ENCODE measurements at places on chromosomes 4 and X.

- DNase-seq = no peak
Observed at GRCh38 chr4:773214-773613, 52.7 kb downstream of the CPLX1 start.

GRCh38 chrX:129802863-129803262 lies 23.1 kb downstream of the SASH3 start:
- DNase-seq = no peak

DNA sequence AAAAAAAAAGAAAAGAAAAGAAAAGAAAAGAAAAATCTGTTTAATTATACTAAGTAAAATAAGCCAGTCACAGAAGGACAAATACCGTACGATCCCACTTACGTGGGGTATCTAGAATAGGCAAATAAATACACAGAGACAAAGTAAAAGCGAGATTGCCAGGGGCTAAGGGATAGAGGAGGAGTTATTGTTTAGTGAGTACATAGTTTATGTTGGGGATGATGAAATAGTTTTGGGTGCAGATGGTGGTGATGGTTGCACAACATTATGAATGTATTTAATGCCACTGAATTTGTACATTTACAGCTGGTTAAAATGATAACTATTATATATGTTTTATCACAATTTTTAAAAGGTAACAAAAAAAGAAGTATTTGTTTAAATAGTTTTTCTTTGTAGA lies 7.1 kb downstream of the CA5B start:
- no peak for DNase-seq

DNA sequence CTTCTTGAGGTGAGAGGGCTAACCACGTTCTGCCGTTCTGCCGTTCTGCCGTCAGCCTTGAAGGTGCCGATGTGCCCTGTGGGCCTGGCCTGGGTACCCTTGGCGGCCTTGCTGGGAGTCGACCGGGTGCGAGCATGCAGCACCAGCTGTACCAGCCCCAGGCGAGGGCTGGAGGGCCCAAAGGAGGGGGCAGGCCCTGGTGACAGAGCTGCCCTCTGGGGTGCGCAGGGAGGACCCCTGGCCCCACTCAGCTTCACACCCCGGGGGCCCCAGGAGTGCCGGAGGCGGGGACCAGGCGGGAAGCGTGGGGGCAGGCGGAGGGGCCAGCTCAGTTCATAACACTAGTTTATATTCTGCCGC lies 22.1 kb downstream of the UVSSA start:
- no peak for DNase-seq

DNA sequence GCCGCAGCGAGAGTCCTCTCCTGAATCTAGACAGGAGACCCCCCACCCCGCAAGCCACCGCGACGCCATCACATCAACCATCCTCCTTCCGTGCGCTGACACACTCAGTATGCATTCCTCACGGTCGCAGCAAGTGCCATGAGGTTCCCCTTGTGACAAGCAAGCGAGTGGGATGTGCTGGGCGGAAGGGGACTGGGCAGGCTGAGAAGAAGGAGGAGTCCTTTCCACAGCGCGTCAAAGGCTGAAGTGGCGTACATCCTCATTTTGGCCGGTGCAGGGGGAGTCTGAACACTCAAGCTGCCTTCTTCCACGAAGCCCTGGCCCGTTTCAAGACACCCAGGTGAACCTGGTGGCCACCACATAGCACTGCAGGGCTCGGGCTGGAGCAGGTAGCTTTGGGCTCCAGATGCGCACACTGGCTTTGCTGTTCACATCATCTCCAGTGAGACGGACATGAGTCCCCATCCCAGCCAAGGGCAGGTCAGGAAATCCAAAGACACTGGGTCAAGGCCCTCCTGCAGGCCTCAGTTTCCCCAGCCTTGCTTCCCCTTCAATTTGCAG lies 30.4 kb downstream of the CCNQ start:
- no peak for DNase-seq

DNA sequence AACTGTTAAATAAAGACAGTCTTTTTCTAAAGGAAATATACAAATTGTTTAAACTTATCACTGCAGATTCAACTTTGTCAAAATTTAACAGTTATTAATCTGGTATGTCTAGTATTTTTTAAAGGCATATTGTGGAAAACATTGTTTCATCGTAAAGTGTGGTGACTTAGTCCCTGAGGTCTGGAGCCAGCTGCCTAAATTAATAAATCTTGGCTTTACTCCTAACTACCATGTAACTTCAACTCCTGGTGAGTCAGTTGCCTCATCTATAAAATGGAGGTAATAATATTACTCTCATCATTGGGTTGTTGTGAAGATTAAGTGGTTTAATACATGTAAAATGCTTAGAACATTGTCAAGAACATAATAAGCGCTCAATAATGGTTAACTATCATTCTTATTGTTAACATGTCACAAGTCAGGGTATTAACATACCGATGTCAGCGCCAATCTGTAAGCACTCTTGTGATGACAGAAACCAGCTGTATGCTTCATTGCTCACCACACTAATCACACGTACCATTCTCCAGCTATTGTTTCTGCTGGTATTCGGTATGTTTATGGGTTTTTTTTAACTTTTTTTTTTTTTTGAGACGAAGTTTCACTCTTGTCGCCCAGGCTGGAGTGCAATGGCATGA lies 14.1 kb upstream of the SMIM43 start:
- DNase-seq = no peak

DNA sequence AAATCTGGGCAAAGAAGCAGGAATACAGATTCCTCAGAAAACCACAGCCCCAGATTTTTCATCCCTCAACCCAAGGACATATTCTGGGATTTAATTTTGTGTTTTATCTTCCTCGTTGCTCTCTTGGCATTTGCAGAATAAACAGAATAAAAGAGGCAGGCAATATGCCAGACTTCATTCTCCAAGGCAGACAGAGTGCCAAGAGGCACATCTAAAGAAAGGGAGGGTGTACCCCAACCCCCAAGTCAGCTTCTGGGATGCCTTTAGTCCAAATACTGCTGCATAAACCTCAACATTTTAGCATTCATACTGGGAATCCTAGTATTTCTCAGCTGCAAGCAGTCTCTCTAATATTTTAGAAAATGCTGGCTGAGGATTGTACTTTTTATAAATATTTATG lies 629.2 kb downstream of the KLHL13 start:
- DNase-seq = no peak

GRCh38 chrX:134547047-134547679 lies 87.2 kb downstream of the HPRT1 start:
- no peak for DNase-seq

All from Kasumi-1 (cell line).